ENCODE measurements at places on chromosomes 16 and 17.

DNA sequence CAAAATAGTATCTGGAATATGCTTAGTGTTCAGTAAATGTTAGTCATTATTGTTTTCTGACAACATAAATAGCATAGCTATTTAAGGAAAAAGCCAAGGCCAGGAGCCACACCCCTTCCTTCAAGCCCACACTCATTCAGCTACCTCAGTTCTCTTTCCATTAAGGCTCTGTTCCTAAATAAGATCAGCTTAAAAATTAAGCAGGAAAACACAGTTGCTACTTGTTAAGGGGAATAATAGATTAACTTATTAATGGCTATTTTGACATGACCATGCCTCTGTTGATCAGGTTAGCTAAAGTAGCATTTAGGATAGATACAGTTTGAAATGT lies 158.1 kb downstream of the CHD9 start:
- no peak for DNase-seq

- DNase-seq = no peak
Measured at GRCh38 chr16:51430716-51431369, 279.8 kb upstream of the SALL1 start.

DNA sequence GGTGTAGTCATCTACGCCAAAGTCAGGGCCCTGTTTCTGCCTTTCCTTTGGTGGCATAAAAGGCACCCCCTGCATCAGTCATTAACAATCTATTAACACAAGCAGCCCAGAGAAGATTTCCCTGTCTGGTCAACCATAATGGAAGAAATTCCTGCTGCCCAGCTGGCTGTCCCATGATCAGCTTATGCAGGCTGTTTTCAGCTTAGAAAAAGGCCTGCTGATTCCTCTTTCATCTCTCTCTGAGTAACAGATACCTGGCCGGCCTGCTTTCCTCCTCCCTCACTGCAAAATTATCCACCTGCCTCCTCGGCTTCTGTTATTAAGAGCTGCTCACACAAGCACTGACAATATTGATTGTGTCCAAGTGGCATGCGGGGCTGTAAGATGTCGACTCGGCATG lies 70.3 kb upstream of the MMP2 start:
- DNase-seq = no peak

DNA sequence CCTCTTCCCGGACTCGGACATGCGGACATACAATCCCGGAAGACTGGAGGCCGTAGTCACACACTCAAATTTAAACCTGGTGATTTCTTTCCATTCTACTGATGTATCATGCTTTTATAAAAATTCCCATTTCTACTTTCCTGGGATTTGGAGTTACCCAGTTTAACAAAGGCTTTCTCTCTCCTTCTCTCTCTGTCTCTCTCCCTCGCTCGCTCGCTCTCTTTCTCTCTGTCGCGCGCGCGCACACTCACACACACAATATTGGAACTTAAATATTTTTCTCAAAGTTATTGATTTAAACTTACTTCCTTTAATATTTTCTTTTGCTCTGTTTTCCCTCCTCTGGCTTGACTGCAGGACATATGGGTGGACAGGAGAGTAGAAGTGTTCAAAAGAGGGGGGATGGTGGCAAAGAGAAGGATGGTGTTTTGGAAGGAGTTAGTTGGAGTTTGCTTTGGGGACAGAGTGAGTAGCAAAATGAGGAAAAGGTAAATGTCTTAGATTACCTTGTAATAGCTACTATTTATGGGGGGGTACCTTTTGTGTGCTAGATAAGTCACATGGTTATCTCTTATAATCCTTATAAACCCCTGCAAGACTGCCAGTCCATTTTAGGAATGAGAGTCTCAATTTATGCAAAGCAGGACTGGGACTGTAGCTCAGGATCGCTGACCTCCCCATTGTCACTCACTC lies 878 bp upstream of the TRIM25 start:
- no peak for DNase-seq

- no peak for DNase-seq
Measured at GRCh38 chr17:61251939-61252865, 147.4 kb upstream of the TBX2 start.

- DNase-seq = no peak
Measured at GRCh38 chr17:70613681-70614080, 444.3 kb downstream of the KCNJ2 start.

- no peak for DNase-seq
Measured at GRCh38 chr17:20091174-20092029, 82.2 kb downstream of the SPECC1 start.

DNA sequence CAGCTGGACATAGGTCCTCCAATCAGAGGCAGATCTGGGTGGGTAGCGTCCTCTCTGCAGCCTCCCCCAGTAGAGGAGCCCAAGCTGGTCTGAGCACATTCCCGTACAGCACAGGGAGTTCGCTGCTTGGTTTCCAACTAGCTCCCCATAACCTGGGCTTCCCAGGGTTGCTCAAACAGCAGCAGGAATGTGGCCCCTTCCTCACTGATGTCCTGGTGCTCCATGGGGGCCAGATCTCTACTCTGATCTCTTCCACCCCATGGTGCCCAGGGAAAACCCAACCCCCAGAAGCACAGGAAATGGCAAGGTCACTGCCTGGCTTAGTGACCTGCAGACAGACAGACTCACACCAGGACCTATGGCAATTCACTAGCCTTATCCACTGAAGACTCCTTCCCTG lies 11.1 kb upstream of the MMP2 start:
- DNase-seq = no peak

DNA sequence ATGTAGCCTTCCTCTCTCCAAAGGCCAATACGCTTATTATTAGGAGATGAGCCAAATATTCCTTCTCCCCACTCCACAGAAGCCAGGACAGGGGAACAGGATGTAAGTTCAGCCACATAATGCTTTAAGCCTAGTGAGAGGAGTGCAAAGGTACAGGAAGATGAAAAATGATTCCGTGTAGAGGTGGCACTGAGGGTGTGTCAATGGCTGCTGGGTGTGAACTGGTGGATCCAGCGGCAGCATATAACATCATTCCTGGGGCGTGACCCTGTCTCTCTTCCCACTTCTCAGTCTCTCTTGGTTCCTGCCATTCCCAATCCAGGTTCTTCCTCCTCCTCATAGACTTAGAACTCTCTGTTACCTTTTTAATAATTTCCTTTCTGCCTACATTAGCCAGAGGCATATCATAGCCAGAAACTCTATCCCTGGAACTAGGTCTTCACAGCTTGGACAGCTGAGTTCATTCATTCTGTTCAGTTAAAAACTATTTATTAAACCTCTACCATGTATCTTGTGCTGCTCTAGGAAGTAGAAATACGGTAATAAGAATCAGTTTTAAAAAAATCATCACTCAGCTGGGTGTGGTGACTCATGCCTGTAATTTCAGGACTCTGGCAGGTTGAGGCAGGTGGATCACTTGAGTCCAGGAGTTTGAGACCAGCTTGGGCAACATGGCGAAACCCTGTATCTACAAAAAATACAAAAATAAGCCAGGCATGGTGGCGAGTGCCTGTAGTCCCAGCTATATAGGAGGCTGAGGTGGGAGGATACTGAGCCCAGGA lies 58.0 kb upstream of the FAM20A start:
- DNase-seq = no peak

DNA sequence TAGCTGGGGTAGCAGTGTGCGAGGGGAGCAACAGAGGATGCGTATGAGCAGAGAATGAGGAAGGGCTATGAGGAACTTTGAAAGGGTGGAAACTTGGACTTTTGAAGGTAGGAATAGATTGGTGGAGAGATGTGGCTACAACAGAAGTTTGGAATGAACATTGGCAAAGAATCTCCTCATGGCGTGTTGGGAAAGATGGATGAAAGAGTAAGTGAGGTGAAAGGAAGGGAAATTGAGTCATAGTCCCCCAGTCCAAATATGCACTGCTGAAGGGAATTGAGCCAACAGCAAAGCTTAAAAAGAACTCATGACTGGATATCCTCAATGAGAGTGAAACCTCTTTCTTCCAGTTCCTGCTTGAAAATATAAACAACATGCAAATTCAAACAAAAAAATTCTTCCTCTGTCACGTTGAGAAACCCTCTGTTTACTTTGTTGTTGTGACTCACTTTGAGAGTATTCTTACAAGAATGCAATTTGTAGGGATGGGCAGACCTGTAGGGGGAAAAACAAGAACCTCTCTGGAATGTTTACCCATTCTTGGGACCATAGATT lies 313.2 kb upstream of the KCNJ16 start:
- DNase-seq = no peak

GRCh38 chr17:5014357-5014756 lies 16.6 kb downstream of the KIF1C start:
- DNase-seq = no peak

DNA sequence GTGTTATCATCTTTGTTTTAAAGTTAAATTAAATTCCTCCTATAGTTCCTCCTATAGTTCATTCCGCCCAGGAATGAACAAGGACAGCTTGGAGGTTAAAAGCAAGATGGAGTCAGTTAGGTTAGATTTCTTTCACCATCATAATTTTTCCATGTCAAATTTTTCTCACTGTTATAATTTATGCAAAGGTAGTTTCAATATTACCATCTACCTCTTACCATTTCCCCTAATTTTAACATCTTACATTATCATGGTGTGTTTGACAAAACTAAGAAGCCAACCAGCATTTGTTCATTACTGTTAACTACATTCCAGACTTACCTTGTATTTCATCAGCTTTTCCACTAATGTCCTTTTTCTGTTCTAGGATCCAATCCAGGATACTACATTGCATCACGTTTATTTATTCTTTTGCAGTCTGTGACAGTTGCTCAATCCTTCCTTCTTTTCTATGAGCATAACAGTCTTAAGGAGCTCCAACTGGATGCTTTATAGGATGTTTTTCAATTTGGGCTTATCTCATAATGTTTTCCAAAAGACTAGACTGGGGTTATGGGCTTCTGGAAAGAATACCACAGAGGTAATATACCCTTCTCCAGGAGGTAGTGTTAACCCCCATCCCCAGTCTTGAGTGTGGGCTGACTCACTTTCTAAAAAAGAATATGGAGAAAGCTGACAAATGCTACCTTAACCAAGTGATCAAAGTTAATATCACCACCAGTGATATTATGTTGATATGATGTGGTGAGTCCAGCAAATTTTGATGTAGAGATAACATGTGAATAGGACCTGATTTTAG lies 158.5 kb downstream of the PPM1E start:
- no peak for DNase-seq

- no peak for DNase-seq
Measured at GRCh38 chr17:58960068-58960467, 146.6 kb downstream of the TRIM37 start.

- DNase-seq = no peak
Measured at GRCh38 chr16:62965831-62966230, 929.6 kb upstream of the CDH8 start.

DNA sequence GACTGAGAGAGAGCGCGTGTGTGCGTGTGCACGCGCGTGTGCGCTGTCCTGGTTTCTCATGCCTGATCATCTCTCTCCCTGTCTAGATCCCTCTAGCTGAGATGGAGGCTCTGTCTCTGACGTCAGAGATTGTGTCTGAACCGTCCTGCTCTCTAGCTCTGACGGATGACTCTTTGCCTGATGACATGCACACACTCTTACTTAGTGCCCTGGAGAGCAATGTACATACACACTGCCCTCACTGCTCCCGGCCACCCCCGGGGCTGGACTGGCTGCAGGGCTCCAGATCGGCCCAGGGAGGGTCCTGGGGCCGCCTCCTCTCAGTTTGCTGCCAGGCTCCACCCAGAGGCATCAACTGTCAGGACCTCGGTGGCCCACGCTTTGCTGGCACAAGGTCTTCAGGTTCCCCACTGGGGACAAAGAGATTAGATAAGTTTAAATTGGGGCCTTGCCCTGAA lies 13.1 kb upstream of the ABCC3 start:
- no peak for DNase-seq

- no peak for DNase-seq
Measured at GRCh38 chr16:2787406-2787805, at the start of gene PRSS33. Gene PRSS33, minus strand, starts transcription at chr16:2787560. Its CDS starts 1,013 bp downstream, at chr16:2786547.

DNA sequence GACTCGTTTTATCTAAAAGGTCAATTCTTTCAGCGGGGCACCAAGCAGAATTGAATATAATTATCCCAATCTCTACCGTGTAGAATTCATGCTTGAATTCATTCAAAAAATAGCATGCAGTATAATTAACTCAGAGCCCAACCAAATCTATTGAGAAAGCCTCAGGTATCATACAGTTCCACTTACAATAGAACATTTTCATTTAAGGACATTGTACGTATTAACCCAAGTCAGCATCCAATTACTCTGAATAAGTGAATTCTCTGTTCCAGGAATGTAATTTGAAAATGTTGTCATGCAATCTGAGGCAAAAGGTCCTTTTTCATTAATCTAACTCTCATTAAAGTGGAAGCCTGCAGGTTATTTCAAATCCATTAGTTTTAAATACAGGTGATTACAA lies 78.5 kb downstream of the SALL1 start:
- DNase-seq = no peak

- no peak for DNase-seq
Measured at GRCh38 chr17:50649042-50649908, 14.6 kb downstream of the ABCC3 start.

GRCh38 chr16:10219742-10220141 lies 37.5 kb upstream of the GRIN2A start:
- no peak for DNase-seq

- DNase-seq = no peak
Measured at GRCh38 chr17:18270046-18270931, 9.8 kb downstream of the MIEF2 start.

DNA sequence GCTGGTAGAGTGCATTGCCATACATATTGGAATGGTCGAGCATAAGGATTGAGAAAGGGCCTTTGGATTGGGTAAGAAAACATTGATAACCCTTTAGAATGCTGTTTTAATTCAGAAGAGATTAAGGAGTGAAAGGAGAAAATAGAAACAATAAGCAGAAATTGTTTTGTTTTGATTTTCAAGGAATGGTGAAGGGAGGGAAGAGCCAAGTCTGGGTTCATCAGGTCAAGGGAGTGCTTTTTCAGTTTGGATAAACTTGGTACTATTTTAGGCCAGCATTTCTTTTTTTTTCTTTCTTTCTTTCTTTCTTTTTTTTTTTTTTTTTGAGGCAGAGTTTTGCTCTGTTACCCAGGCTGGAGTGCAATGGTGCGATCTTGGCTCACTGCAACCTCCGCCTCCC lies 50.3 kb downstream of the SNTB2 start:
- DNase-seq = no peak

DNA sequence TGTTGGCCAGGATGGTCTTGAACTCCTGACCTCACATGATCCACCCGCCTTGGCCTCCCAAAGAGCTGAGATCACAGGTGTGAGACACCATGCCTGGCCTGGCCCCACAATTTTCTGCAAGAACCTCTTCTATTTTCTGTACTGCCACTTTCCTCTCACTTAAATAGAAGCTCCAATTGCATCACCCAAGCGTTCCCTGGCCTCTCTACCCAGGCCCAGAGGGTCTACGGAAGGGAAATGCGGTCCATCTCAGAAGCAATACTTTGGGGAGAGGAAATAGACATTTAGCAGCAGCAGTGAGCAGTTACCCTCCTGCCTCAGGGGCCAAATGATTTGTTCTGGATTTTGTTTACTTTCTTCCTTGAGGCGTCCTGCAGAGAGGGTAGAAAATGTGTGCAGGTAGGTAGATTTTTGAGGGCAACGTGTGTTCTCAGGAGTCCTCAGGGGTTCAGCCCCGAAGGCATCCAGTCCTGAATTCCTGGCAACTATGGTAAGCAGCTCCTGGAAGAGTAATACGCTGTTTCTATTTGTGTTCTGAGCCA lies 11.0 kb downstream of the SLC6A4 start:
- DNase-seq = no peak

Data from SK-N-DZ (cell line).